Fibroblast of the aortic adventitia (primary cell): ENCODE measurements at places on chromosomes 4 and X.

GRCh38 chrX:40721489-40722106 is 13.7 kb downstream of the MED14 start:
- DNase-seq = no peak

DNA sequence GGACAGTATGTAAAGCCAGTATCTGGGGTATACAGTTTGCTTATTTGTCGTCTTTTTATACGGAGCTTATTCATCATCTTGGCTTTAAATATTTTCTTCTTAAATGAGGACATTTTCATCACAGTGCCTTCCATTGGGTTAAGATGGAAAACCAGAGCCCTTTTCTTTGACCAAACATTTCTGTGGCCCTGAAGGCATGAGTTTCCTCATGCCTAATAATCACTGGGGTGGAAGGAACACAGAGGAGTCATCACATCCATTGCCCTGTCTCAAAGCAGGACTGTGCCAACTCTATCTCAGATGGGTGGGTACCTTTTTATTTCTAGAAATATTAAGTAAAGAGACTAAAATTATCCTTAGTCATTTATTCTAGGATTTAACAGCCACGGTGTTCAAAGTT is 40.0 kb downstream of the CHRDL1 start:
- DNase-seq = no peak

GRCh38 chrX:66731398-66731797 is 92.5 kb upstream of the EDA2R start:
- peak; percentile 76 for DNase-seq

- DNase-seq = no peak
Measured at GRCh38 chr4:145881989-145882388, 56.6 kb downstream of the ZNF827 start.

GRCh38 chrX:786441-786881 is 155.9 kb downstream of the SHOX start:
- DNase-seq = no peak

- DNase-seq = no peak
Measured at GRCh38 chr4:147355032-147355656, 125.8 kb upstream of the EDNRA start.

DNA sequence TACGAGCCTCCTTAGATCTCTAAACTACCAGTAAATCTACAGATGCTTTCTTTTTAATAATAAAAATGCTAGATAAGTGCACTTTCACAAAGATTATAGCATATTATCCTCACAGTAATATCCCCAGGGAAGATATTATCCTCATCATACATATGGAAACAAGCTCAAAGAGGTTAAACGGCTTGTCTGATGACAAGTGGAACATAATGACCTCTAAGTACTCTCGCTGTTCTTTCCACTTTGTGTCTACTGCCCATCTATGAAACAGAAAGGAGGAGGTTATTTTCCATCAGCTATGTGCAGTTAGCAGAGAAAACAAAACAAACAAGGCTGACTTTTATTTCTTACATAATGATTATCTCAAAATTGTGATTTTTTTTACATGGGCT is 42.8 kb upstream of the PRDM8 start:
- DNase-seq = no peak

DNA sequence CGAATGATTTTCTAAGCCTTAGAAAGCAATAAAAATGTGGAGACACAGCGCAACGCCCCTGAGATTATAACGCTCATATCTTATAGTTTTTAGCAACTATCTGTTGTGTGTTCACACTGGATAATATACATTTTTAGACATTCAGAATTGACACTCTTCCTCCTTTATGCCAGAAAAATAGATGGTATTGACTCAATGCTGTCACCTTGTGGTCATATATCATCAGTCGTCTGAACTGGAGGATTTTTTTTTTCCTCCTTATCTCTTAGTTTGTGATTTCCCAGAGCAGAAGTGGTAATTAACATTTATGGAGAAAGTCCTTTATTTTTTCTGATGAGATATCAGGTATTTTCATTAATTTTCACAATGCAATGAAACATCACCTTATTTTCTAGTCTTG is 759.6 kb downstream of the RAB28 start:
- peak; percentile 22 for DNase-seq
